ENCODE measurements at places on chromosomes 11 and 22.

DNA sequence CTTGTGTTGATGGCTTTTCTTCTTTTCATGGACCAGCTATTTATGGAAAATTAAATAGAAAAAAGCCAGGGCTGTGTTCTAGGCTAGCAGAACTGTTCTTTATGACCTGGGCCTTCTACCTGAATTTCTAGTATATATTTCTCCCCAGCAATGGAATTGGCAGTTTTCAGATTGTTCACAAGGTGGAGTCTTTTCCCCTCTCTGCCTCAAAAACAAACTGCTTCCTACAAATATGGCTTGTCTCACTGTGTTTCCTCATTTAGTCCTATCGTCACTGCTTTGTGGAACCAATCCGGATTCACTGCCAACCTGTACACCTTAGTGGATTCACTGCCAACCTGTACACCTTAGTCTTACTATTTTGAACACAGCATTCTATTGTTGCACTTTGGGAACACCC lies 5.0 kb upstream of the APOL5 start:
- DNase-seq = no peak

DNA sequence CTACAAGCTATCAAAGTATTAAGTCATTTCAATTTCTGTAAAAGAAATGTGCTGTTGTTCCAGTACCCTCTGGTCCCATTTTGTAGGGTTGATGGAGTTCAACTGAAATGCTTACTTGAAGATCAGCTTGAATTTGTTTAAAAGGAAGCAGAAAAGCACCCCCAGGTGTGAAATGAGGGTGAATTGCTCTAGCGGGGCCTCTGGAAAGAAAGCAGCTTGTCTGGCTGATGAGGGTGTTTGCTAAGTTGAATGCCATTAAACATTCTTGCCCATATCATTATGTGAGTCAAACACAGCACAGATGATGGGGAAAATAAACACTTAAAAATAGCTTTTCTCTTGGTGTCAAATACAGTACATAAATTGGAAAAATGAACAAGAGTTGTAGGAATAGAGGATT lies 280.3 kb downstream of the RAB38 start:
- DNase-seq = no peak

DNA sequence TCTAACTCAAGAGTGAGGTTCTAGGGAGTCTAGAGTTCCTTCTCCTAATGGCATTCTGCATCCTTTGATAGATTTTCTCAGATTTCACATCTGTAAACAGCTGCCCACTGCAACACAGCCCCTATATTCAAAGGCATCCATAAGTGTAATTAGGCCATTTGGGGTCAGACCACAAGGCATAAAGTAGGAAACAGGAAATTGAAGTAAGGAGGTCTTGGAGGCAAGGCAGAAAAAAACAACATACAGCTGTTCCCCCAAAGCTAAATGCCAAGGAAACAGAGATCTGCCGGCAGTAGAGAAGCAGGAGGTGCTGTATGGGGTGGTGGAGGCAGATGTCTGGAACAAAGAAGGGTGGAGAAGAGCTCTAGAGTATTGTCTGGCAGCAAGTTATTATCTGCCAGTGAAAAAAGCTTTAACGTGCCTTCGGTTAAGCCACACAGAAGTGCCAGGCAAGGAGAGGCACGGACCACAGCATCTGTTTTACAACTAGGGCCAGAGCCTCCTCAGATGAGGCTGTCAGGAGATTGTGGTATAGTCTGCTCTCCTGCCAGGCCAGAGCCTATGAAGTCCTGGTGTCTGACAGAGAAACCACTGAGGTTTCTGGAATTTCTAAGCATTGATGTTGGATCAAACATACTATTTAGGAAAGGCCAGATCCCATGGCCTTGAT lies 100.2 kb upstream of the CHRM4 start:
- DNase-seq = peak; percentile 7

DNA sequence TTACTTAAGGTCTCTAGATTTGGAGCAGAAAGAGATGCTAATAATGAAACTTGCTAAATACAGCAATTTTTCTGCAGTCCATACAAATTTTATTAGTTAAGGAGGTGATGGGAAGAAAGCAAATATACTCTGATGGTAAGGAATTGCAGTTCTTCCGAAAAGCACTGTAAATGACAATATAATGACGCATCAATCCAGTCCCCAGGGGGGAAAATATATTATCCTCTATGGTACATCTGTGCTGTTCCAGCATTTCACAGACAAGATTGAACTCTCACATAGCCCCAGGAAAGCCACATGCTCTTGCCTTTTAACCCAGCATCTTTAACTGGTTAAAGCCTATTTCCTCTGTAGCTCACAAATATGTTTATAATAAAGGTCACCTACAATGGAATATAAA lies 416.6 kb upstream of the CCDC90B start:
- no peak for DNase-seq

GRCh38 chr22:29275167-29275566 lies 7.1 kb downstream of the EWSR1 start:
- DNase-seq = no peak

DNA sequence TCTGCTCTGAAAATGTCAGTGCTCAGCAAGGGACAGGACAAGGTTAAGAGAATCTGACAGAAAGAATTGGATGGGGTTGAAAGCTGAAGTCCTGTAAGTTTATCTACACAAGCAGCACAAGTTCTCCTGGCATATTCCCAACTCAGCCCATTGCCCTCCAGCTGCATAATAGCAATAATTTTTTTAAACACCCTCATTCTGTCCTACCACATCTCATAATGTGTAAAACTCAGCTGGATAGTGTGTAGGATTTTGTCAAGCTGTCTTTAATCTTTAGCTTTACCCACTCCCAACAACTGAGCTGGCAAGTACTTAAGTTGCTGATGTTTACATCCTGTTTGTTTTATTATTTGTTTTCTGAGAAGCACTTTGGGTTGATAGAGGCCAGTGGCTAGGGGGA lies 158.9 kb downstream of the CADM1 start:
- DNase-seq = no peak

- DNase-seq = no peak
Measured at GRCh38 chr11:57323167-57323854, 1.4 kb downstream of the TNKS1BP1 start.

DNA sequence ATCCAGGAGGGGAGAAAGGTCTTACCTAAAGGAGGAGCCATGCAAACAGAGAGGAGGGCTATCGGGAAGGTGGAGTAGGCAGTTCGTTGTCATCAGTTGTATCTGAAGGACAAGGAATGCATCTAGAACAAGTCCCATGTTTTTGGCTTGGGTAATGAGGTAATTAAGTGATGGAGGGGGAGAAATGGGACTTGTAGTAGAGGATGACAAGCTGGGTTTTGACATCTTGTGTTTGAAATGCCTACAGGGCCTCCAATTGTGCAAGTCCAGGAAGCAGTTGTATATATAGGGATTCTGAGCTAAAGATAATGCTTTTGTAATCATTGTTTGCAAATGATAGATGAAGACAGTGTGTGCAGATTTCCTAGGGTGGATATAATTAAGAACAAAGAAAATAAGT lies 622.8 kb downstream of the NTM start:
- no peak for DNase-seq

DNA sequence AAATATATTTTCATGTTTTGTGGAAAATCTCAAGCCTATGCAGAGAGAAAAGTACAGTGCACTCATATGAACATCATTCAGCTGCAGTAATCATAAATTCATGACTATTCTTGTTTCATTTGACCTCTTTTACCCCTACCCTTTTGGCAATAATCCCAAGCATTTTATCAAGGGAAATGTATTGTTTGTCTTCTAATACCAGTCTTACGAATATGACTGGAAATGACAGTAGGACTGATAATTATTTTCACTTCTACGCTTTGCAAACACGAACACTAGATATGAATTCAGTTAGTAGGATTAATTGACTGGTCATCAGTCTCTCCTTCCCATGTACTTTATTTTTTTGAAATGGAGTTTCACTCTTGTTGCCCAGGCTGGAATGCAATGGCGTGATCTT lies 90.3 kb downstream of the MTMR3 start:
- no peak for DNase-seq

DNA sequence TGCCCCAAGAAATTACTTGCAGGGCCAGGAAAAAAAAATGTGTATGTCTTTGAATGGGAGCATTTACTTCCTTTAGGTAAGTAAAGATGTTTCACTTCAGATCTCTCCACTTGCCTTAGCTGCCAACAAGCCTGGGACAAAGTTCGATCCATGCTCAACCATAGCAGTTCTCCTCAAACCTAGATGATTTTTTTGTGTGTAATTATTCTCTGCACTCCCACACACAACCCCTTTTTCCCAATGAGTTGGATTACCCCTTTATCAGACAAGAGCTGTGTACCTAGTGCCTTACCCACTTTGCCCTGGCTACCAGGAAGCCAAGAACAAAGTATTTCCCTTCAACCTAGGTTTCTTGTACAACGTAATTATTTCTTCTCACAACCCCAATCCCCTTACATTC lies 35.6 kb downstream of the TPBGL start:
- DNase-seq = no peak

DNA sequence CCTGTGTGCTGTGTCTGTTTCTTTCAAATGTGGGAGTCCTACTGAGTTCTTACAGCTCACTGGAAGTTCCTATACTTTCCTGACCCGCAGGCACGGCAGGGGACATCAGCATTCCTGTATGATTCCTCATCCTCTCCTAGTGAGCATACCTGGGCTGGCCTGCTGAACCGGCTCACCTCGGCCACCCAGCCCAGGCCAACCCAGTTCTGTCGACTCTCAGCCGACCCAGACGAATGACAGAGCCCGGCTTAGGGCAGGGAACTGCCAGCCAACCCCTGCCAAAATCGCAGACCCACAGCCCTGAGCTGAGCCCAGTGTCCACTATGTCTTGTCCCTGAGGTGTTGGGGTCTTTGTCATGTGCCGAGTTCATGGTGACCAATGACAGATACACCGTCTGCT lies 339.7 kb downstream of the BRD1 start:
- no peak for DNase-seq

DNA sequence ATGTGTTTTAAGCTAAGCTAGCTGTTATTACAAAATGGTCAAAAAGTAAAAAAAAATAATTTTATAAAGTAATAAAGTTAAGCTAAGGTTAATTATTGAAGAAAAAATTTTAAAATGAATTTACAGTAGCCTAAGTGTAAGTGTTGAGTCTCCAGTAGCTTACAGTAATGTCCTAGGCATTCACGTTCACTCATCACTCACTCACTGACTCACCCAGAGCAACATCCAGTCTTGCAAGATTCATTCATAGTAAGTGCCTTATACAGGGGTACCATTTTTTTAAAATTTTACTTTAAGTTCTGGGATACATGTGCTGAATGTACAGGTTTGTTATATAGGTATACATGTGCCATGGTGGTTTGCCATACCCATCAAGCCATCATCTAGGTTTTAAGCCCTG lies 11.6 kb upstream of the OOSP4B start:
- no peak for DNase-seq

- DNase-seq = peak; percentile 47
Measured at GRCh38 chr11:94776351-94777321, 8.5 kb downstream of the AMOTL1 start.

GRCh38 chr22:32587449-32587848 lies 112.8 kb downstream of the FBXO7 start:
- no peak for DNase-seq

DNA sequence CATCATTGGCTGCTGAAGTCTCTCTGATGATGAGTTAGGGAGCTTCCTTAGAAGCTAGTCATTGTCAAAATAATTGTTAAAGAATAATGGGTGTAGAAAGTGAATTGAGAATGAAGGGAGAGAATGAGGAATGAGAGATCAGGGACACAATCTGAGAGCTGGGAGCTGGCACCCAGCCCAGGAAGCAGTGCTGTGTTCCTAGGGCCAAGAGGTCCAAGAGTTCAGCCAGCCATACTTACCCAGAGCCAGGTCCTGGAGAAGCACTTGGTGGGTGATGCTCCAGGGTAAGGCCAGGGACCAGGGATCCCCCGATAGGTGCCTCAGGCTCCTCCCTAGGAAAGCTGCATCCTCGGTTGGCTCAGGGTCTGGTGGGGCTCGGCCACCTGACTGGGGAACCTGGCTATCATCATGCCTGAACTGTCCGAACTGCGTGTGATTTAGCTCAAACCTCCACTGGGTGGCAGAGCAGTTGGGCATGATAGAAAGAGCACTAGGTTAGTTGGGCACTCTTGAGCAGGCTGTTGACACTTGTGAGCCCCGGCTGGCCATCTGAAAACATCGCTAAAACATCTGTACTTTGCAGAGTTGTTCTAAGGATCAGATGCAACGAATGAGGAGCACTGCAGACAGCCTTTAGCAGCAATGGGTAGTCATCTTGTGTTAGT lies 123.9 kb upstream of the NCAM1 start:
- no peak for DNase-seq

DNA sequence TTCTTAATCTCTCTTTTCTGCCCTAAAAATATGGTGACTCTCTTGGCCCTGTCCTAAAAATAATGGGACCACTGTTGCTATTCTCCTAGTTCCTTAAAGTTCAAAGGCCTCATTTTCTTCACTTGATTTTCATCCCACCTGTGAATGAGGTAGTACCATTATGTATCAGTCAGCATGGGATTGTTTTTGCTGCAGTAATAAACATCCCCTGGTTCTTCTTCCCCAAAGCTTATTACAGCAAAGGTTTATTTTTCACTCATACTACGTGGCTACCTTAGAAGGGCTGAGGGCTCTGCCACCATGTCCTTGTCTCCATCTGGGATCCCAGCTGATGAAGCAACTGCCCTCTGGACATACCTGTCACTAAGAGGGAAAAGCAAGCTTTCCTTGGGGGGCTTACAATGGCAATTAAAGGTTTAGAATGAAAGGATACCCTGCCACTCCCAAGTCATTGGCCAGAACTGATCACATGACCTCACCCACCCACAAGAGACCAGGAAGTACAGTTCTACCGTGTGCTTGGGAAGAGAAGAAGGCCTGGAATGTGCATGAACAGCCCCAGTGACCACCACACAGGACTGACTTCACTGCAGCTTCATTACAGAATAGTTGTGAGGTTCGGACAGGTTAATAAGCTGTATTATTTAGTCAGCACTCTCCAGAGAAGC lies 7.8 kb downstream of the TTC38 start:
- DNase-seq = no peak

- no peak for DNase-seq
Measured at GRCh38 chr22:42461511-42461910, 29.3 kb upstream of the NFAM1 start.

DNA sequence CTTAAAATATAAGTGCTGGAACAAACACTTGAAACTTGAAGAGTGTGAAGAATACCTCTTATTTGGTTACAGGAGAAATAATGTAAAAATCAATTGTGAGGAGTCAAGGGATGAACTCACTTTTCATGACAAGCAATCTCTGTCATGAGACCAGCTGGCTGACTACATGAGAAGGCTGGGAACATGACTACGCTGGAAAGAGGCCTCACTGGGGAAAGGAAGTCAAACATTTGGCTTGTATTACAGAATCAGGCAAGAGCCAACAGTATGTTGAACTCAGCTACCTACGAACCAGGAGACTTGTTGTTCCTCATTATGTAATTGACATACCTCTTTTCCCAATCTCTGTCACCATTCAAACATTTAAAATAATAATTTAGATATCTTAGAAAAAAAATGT lies 14.4 kb downstream of the DCDC1 start:
- no peak for DNase-seq

GRCh38 chr11:86034710-86035109 lies 34.2 kb downstream of the PICALM start:
- no peak for DNase-seq

Data from Jurkat, Clone E6-1 (cell line).